ENCODE measurements at places on chromosomes 5 and 9.

- DNase-seq = peak; percentile 9
These were observed 40.9 kb downstream of the VLDLR start for GRCh38 chr9:2662496-2662895.

- no peak for DNase-seq
These were observed 325.0 kb downstream of the ARRDC3 start for GRCh38 chr5:91058155-91058554.

GRCh38 chr5:171845040-171845630 is 59.5 kb downstream of the SMIM23 start:
- DNase-seq = no peak

DNA sequence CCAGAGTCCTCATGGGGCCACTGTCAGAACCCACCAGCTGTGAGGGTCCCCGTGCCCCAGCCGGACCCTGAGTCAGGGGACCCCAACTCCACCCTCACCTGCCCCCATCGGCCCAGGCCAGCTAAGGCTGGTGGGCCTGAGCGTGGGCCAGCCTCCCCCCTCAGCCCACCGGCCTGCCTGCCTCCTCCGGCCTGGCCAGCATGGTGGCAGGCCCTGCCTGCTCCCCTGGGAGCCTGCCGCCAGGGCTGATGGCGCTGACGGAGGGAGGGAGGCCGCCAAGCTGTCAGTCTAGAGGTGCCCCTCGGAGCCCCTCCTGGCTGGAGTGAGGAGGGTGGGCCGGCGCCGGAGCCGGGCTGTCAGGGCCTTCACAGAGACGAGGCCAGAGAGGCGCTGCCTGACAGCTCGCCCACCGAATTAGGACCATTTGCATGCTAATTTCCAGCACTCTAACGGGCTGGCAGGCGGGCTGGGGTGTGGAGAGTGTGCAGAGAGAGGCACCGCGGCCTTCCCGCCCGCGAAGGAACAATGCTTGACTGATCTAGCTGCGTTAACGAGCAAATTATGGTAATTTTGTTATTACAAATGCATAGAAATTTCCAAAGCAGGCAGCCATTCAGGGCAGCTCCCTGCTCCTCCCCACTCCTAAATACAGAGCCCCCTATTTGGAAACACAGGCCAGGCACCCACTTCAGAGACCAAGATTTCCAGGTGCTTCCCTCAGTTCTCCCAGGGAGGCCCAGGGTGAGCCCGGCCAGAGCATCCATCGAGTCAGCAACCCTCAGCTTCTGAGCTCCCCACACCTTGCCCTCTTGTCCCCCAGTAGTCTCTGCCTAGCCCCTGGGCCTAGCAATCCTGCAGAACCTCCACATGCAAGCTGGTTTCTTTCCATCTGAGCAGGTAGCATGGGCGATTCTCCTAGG is 169.3 kb downstream of the PAX5 start:
- no peak for DNase-seq

DNA sequence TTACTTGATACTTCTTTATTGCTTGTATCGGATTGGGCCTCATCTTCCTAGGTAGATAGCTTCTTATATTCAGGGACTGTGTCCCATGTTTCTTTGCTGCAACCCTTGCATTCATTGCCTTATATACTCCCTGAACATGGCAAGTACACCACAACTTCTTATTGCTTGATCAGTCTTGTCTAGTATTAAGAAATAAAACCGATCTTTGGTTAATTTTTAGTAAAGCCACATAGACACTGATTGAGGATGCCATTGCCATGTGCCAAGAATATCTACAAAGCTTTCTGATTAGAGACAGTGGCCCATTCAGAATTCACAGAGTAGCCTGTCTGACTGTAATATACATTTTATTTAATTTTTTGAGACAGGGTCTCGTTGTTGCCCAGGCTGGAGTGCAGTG is 34.7 kb upstream of the ANKRD55 start:
- no peak for DNase-seq

- no peak for DNase-seq
These were observed 243.4 kb upstream of the RAI14 start for GRCh38 chr5:34412736-34413135.

DNA sequence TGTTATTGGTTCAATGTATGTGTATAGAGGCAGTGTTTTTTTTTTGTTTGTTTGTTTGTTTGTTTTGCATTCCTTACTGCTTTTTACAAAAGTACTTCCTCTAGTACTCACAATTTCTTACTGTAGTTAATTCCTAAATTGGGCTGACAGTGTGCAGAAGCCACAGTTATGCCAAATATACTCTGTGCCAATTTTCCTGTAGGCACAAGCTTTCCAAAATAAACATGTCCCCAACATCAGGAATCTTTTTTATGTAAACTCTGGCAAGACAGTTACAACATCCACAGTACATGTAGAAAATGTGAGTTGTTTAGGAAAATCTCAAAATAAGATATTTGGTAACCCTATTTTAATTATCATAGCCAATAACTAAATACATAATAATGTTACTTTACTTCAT is 161.6 kb upstream of the TSLP start:
- no peak for DNase-seq
